Esophagus muscularis mucosa (tissue), 4 donors: ENCODE measurements at places on chromosomes 13 and 19. TPM values are rescaled to one million over a fixed set of nuclear protein-coding genes. Genes with fewer than 3 reads are reported as not detected.

PCP2 gene
- not detected for total RNA-seq

SMIM17 gene
- total RNA-seq: 0.65 TPM

SLITRK1 gene
- total RNA-seq: not detected

KLK11 gene
- total RNA-seq: not detected

CCDC8 gene
- 4.5 TPM for total RNA-seq

GRCh38 chr19:45349430-45349941, 8.9 kb downstream of the KLC3 start:
- no peak overlapping the region for H3K27ac ChIP-seq
- no peaks in the 10 kb centered on the region for H3K4me1 ChIP-seq
- no peak overlapping the region for H3K4me3 ChIP-seq
- peaks cover 44% of the 10 kb centered on the region for H3K36me3 ChIP-seq

DNA sequence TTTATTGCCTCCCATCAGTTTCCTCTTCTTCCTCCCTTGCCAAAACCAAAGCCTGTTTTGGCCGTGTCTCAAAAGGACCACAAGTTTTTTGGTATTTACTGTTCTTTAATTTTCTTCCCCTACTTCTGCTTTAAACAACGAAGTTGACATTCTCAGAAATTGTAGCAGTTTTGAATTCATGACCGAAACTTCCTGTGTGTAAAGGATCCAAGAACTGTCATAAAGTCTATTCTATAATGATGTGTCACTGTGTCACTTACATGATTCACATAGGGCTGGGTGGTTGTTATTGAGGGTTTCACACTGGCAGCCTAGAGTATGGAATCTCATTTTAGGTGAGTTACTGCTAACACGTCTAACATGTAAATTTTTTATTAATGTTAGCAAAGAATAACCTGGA, 741.0 kb upstream of the KLHL1 start:
- no peak for DNase-seq
- H3K27me3 ChIP-seq: no peaks in the 10 kb centered on the region
- H3K4me1 ChIP-seq: no peaks in the 10 kb centered on the region
- no peak overlapping the region for H3K27ac ChIP-seq

- H3K27ac ChIP-seq: peak overlapping the region; percentile 77
- no peaks in the 10 kb centered on the region for H3K36me3 ChIP-seq
- peaks cover 18% of the 10 kb centered on the region for H3K4me1 ChIP-seq
- no peaks in the 10 kb centered on the region for H3K27me3 ChIP-seq
- no peak overlapping the region for H3K4me3 ChIP-seq
Observed at GRCh38 chr13:30805132-30805537, 69.8 kb downstream of the ALOX5AP start.

DNA sequence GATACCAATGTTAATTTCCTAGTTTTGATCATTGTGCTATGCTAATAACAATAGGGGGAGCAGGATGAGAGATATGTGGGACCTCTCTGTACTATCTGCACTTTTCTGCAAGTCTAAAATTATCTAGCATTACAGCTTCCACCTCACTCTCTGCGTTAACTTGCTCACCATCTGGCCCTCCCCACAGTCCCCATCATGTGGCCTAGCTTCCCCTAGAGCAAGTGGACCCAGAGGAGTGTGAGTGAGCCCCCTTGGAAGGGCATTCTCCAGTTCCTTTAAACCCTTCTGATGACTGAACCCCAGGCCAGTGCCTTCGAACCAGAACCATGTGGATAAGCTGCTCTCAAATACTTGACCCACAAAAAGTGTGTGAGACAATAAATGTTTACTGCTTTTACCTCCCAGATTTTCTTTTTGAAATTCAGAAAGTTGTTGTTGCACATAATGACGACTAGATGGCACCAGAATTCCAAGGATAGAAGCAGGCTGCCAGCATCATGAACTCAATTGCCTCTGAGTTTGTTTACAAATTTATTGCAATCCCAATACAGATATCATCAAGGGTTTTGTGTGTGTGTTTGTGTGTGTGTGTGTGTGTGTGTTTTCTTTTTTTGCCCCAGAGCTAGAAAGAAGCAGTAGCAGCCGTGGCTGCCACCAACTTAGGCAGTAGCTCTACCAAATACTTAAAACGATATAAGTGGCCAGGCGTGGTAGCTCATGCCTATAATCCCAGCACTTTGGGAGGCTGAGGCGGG, 49.0 kb upstream of the ZNF780A start:
- no peaks in the 10 kb centered on the region for H3K4me1 ChIP-seq
- DNase-seq: peak; percentile 80
- no peaks in the 10 kb centered on the region for H3K36me3 ChIP-seq
- no peaks in the 10 kb centered on the region for H3K27me3 ChIP-seq
- no peak overlapping the region for H3K4me3 ChIP-seq
- H3K27ac ChIP-seq: no peak overlapping the region

- peak overlapping the region; percentile 82 for H3K4me3 ChIP-seq
- no peak overlapping the region for H3K27ac ChIP-seq
- no peak for DNase-seq
- H3K27me3 ChIP-seq: no peaks in the 10 kb centered on the region
- H3K4me1 ChIP-seq: no peaks in the 10 kb centered on the region
Observed at GRCh38 chr19:29812080-29812880, 489 bp downstream of the CCNE1 start.

- DNase-seq: no peak
- peaks cover 55% of the 10 kb centered on the region for H3K36me3 ChIP-seq
- H3K27me3 ChIP-seq: no peaks in the 10 kb centered on the region
- peaks cover 31% of the 10 kb centered on the region for H3K4me1 ChIP-seq
Observed at GRCh38 chr19:7526059-7526929, 3.9 kb downstream of the MCOLN1 start.

DNA sequence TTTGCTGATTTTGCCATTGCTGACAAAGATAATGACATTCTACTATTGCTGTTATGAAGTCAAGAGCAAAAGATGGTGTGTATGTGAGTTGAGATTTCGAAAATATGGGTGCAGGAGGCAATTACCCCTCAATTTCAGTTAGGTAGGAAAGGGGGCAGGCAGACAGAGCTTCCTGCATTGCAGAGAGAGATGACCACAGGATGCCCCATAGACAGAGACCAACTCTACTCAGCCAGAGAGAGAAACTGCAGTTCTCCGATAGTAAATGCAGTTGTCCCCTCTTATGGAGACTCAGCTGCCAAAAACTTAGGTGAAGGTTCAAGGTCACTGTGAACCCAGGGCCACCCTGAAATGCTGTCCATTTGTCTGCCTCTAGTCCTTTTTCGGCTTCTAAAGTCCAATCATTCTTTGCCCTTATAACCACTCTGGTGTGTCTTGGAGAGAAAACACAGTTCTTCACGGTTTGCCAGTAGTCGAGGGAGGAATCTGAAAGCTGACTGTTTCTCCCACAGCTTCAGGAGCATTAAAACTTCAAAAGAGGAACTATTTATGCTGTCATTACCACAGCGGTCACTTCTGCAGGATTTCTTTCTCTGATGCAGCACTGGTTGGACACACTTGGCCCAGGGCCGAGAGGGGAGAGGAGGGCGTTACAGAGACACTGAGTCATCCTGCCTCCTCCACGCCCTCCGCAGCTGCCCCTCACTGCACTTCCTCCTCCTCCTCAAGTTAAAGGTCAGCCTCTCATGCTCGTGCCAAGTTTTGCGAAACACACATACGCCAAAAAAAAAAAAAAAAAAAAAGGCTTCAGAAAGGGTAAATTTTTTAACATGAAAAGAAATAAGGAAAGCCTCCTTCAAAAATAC, 264.3 kb downstream of the FOXO1 start:
- no peaks in the 10 kb centered on the region for H3K36me3 ChIP-seq
- peaks cover 54% of the 10 kb centered on the region for H3K4me1 ChIP-seq
- no peaks in the 10 kb centered on the region for H3K27me3 ChIP-seq
- DNase-seq: peak; percentile 98
- H3K4me3 ChIP-seq: peak overlapping the region; percentile 27
- peak overlapping the region; percentile 71 for H3K27ac ChIP-seq
